ENCODE measurements at places on chromosomes 1 and 21. TPM values are rescaled to one million over a fixed set of nuclear protein-coding genes. Genes with fewer than 3 reads are reported as not detected.
A peak's percentile ranks its signal among the peaks of the same experiment; 100 is the strongest.

WNT4 gene
- 0.04 TPM for total RNA-seq

VHLL gene
- 0.98 TPM for total RNA-seq

LAMB3 gene
- 0.70 TPM for total RNA-seq

TDRD10 gene
- total RNA-seq = 0.51 TPM

FAM131C gene
- 10.9 TPM for total RNA-seq

ITGB2 gene
- 0.25 TPM for total RNA-seq

KRTAP26-1 gene
- total RNA-seq = not detected

DNA sequence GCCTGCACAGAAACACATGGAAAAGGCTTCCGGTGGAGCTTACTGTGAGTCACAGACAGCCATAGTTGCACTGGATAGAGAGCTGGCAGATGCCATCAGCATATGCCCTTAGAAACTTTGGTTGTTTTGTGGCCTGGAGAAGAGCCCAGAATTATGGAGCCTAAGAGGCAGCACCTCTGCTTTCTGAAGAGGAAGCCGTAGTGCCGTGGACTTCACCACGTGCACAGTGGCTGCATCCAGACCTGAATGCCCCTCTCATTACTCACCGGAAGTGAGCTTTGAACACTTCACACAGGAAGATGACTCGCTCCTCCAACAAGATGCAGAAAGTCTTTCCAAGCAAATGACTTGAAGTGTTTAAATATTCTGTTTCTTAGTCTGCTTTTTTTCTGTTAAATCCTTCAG is 28.4 kb downstream of the JUN start:
- no peak overlapping the region for H3K4me3 ChIP-seq
- DNase-seq = peak; percentile 99
- H3K27me3 ChIP-seq = no peaks in the 10 kb centered on the region
- H3K36me3 ChIP-seq = no peaks in the 10 kb centered on the region

DNA sequence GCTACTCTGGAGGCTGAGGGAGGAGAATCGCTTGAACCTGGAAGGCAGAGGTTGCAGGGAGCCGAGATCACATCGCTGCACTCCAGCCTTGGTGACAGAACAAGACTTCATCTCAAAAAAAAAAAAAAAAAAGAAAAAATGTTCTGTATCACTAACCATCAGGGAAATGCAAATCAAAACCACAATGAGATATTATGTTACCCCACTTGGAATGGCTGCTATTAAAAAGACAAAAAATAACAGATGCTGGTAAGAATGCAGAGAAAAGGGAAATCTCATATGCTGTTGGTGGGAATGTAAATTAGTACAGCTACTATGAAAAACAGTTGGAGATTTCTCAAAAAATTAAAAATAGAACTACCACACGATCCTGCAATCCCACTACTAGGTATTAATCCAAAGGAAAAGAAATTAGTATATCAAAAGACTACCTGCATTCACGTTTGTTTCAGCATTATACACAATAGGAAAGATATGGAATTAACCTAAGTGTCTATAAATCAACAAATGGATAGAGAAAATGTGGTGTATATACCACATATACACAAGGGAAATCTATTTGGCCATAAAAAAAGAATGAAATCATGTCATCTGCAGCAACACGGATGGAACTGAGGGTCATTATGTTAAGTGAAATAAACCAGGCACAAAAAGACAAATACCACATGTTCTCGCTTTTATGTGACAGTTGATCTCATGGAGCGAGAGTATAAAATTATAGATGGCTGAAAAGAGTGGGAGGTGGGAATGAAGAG is 62.6 kb downstream of the ABL2 start:
- DNase-seq = no peak
- H3K36me3 ChIP-seq = no peaks in the 10 kb centered on the region
- no peaks in the 10 kb centered on the region for H3K27me3 ChIP-seq
- H3K4me1 ChIP-seq = no peaks in the 10 kb centered on the region

DNA sequence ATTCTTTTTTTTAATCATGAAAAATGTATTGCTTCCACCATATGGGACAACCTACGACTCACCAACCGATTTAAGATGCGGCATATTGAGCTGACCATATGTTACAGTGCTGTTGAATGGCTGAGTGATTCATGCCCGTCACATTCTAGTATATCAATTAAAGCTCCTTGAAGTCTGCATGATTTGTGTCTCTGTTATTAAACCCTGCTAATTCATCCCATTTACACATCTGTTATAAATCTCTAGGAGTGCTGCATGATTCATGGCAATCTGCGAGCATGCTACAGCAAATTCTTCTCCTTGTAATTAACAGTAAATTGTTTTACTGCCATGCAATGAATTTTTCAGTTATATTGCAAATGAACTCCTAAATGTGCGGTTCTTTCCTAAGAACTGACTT is 239.8 kb downstream of the USH2A start:
- no peak overlapping the region for H3K4me3 ChIP-seq
- DNase-seq = no peak
- H3K27me3 ChIP-seq = no peaks in the 10 kb centered on the region
- no peak overlapping the region for H3K27ac ChIP-seq
- H3K4me1 ChIP-seq = no peaks in the 10 kb centered on the region

DNA sequence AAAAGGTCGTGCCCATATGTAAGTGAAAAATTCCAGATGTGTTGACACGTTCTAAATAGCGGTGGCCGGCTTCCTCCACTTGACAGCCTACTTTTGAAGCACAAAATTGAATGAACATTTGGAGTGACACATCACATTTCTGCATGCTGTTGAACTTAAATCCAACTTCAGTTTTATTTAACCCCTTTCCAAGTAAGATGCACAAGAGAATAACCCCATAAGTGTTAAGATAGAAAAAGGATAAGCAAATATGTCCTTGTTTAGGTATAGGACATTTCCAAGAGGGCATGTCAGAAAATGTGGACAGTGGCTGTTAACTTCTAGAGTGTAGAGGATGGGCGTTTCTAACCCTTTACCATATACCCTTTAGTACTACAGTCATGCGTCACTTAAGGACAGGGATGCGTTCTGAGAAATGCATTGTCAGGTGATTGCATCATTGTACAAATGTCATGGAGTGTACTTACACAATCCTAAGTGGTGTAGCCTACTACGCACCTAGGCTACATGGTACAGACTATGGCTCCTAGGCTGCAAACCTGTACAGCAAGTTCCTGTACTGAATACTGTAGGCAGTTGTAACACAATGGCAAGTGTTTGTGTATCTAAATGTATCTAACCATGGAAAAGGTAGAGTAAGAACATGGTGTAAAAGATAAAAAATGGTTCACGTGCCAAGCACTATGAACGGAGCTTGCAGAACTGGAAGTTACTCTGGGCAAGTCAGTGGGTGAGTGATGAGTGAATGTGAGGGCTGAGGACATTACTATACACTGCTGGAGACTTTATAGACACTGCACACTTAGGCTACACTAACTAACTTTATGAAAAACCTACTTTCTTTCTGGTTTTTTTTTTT is 9.3 kb upstream of the FAM89A start:
- H3K27me3 ChIP-seq = peaks cover 5% of the 10 kb centered on the region
- H3K4me3 ChIP-seq = no peak overlapping the region
- DNase-seq = no peak
- H3K4me1 ChIP-seq = no peaks in the 10 kb centered on the region

DNA sequence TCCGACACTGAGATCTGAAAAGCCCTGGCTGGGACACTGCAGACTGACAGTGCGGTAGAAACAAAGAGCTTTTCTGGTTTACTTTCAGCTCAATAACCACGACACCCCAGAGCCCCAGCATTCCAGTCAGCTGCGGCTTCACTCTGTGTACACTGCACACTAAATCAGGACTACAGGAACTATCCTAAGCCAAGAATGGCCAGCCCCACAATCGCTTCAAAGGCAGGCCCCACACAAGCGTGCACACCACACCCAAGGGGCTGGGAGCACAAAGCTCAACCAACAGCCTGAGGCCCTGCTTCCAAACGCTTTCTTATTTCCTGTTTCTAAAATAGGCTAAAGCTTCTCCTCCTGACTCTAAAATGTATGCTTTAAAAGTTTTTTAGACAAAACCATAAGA is 28.4 kb downstream of the URB1 start:
- no peaks in the 10 kb centered on the region for H3K27me3 ChIP-seq
- no peak overlapping the region for H3K27ac ChIP-seq
- H3K36me3 ChIP-seq = peaks cover 36% of the 10 kb centered on the region

DNA sequence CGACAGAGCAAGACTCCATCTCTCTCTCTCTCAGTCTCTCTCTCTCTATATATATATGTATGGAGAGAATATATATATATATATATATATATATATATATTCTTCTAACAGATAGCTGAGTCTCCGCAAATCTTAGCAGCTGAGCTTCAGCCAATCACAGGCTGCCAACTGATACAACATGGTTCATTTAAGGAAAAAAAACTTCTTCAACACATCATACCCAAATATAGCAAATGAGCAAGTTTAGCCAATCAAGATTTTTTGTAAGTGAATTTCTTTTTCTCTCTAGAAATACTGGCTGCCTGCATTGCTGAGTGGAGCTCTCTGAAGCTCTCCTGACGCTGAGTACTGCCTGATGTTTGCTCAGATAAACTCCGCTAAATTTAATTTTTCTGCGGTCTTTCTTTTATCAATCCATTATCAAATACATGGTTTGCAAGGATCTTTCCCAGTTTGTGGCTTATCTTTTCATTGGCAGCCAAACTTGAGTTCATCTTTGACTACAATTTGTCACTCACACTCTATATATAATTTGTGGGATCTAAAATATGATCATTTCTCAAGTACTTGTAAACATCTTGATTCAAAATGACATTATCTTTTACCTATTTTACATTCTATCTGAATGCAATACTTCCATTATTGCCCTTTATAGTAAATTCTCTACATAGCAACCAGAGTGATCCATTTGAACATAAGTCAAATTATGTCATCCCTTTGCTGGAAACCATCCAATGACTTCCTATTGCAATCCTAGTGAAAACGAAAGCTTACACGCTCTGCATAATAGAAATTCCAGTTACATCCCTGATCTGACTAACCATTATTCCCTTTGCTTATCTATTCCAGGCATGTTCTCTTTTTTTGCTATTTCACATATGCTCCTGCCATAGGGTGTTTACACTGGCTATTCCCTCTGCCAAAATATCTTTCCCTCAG is 2131.7 kb downstream of the MRPL39 start:
- H3K36me3 ChIP-seq = no peaks in the 10 kb centered on the region
- H3K4me1 ChIP-seq = no peaks in the 10 kb centered on the region

- DNase-seq = peak; percentile 72
- H3K36me3 ChIP-seq = no peaks in the 10 kb centered on the region
- H3K27ac ChIP-seq = no peak overlapping the region
- H3K4me1 ChIP-seq = no peaks in the 10 kb centered on the region
- H3K27me3 ChIP-seq = no peaks in the 10 kb centered on the region
These were observed 54.6 kb upstream of the LBR start for GRCh38 chr1:225482421-225482950.

GRCh38 chr1:226908913-226909312 is 31.2 kb upstream of the COQ8A start:
- no peaks in the 10 kb centered on the region for H3K27me3 ChIP-seq
- no peaks in the 10 kb centered on the region for H3K4me1 ChIP-seq
- DNase-seq = peak; percentile 12

DNA sequence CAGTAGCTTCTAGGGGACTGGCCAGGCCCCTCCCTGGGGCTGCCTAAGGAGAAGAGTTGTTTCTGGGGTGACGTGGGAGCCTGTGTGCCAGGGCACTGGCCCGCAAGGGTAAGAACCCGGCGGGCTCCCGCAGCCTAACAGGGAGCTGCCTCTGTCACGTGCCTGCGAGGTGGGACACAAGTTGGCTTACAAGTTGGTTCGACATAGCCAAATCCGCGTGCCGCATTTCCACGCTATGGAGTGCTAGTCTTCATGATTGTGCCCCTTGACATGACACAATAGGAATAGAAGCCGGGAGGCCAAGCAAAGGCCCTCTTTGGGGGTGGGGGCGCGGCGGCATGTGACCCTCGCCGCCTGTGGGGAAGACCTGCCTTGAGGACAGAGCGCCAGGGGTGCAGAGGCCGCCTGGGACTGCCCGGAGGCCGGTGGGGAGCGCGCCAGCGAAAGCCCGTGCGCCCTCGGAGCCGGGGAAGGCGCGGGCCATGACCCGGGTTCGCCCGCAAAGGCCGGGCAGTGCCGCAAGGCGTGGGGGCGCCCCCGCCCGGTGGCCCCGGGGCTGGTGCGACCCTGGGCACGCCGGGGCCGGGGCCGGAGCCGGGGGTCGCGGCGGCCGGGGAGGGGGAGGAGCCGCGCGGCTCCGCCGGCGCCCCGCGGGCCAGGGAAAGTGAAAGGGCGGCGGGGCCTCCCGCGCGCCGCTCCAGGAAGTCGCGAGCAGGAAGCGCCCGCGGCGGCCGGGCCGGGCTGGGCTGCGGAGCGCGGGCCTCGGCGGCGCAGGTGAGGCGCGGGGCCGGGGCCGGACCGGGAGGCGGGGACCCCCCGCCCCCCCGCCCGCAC is at the start of gene SLC37A1:
Gene SLC37A1 (plus strand): TSS at position 702 of the 834 bp plus-strand sequence. CDS start 4,603 bp downstream, outside the sequence.
- DNase-seq = peak; percentile 51
- no peak within 1 kb of the TSS for H3K27ac ChIP-seq
- peaks cover 23% of the 10 kb centered on the region for H3K4me1 ChIP-seq

DNA sequence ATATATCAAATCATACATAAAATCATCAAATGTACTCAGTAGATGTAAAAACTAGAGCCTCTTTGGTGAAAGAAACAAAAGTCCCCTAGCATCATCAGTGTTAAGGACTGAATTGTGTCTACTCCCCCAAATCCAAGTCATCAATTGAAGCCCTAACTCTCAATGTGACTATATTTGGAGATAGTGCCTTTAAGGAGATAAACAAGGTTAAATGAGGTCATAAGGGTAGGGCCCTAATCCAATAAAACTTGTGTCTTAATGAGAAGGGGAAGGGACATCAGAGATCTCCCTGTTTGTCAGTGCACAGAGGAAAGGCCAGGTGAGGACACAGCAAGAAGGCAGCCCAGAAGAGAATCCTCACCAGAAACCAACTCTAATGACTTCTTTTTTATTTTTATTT is 33.5 kb downstream of the USP24 start:
- H3K4me1 ChIP-seq = no peaks in the 10 kb centered on the region
- H3K27me3 ChIP-seq = no peaks in the 10 kb centered on the region
- no peak overlapping the region for H3K27ac ChIP-seq
- DNase-seq = no peak

- H3K27ac ChIP-seq = no peak overlapping the region
- no peaks in the 10 kb centered on the region for H3K36me3 ChIP-seq
- no peaks in the 10 kb centered on the region for H3K4me1 ChIP-seq
- no peak for DNase-seq
- H3K27me3 ChIP-seq = peaks cover 25% of the 10 kb centered on the region
These were observed 77.6 kb downstream of the CD247 start for GRCh38 chr1:167440776-167441175.

DNA sequence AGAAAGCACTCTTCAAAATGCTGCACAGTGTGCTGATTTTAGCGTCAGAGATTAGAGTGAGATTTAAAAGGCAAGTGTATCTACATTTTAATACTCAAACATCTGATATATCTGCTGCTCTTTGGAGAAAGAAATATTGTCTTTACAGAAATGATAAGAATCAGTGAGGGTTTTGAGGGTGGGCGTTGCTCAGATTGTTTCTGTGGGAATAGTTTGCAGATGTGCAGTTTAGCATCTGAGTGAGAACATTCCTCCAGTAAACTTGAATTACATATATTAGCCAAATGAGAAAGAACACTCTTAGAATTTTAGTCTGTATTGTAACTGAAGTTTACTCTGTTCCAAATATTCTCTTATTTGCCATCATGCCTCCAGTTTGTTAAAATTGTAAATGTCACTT is 549.2 kb downstream of the NEGR1 start:
- no peaks in the 10 kb centered on the region for H3K36me3 ChIP-seq
- no peak overlapping the region for H3K27ac ChIP-seq
- no peak for DNase-seq
- H3K4me1 ChIP-seq = peaks cover 1% of the 10 kb centered on the region
- H3K27me3 ChIP-seq = no peaks in the 10 kb centered on the region

All from cardiac muscle cell (in vitro differentiated cells and primary cell).